ENCODE measurements at places on chromosomes 4 and X. TPM values are rescaled to one million over a fixed set of nuclear protein-coding genes. Genes with fewer than 3 reads are reported as not detected.
A peak's percentile ranks its signal among the peaks of the same experiment; 100 is the strongest.

DNA sequence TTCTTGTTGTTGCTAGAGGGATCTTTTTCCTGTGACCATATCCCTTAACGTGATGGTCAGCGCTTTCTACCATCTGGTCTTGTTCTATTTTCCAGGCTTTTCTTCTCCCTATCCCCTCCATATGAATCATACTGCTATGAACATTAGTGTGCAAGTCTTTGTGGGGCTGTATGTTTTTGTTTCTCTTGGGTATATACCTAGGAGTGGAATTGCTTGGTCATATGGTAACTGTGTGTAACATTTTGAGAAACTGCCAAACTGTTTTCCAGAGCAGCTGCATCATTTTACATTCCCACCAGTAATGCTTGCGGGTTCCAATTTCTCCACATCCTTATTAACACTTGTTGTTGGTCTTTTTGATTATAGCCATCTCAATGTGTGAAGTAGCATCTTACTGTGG, 121.4 kb downstream of the SPRY1 start:
- no peak for DNase-seq
- H3K4me1 ChIP-seq, result no peaks in the 10 kb centered on the region
- H3K27me3 ChIP-seq, result peaks cover 27% of the 10 kb centered on the region
- no peak overlapping the region for H3K27ac ChIP-seq

DNA sequence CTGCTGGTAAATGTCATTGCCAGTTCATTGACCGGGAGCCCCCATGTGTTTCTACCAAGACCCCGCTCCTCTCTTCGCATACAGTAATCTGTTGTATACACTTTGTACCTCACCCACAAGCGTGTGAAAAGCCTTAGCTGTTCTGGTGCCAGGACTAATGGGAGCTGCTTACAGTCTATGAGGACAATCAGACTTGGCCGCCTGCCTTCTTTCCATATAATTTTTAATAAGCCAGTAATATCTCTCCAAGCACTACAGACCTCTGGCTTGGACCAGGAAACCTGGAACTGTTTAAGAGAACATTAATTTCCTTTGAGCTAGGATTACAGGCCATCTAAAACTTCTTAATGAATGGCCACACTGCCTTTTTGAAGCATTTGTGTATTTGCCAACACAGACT, 149.7 kb upstream of the MSX1 start:
- H3K4me3 ChIP-seq, result no peak overlapping the region
- H3K4me1 ChIP-seq, result no peaks in the 10 kb centered on the region
- H3K36me3 ChIP-seq, result no peaks in the 10 kb centered on the region
- DNase-seq, result no peak
- no peak overlapping the region for H3K27ac ChIP-seq
- no peaks in the 10 kb centered on the region for H3K27me3 ChIP-seq

GRCh38 chr4:119980456-119980855, 86.2 kb downstream of the MAD2L1 start:
- no peak overlapping the region for H3K4me3 ChIP-seq
- no peak for DNase-seq
- peaks cover 6% of the 10 kb centered on the region for H3K27me3 ChIP-seq
- H3K27ac ChIP-seq, result no peak overlapping the region
- H3K4me1 ChIP-seq, result no peaks in the 10 kb centered on the region

DNA sequence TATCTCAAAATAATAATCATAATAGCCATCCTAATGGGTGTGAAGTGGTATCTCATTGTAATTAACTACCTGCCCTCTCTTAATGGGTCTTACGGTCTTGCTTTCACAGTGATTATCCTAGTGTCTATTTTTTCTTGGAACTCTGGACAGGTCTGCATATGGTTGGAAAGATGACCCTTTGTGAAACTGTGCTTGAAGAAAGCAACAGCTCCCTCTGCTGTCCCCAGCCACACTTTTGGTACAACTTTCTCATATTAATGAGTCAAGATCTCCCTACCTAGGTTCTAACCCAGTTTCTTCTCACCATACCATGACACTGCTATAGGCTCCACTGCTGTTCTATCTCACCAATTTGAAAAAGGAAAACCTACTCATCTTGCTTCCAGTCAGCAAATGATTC, 2.4 kb downstream of the TFDP3 start:
- no peak overlapping the region for H3K27ac ChIP-seq
- H3K27me3 ChIP-seq, result no peaks in the 10 kb centered on the region
- no peaks in the 10 kb centered on the region for H3K36me3 ChIP-seq
- DNase-seq, result no peak

DNA sequence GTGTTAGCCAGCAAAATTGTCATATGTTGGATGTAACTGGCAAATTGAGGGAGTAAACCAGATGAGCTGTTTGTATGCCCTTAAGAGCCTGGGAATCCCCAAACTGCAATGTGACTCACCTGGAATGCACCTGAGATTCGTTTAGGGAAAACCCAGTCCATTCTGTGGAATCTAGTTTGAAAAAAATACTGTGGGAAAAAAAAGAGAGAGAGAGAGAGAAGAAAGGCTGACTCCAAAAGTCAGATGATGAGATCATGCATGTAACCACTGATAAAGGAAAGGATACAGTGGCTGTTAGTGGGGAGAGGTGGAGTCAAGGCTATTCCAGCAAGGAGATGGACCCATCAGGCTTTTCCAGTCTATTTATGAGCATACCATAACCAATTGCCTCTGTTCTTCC, 48.5 kb downstream of the SLC9A7 start:
- no peak for DNase-seq
- H3K27ac ChIP-seq, result peak overlapping the region; percentile 90
- peaks cover 72% of the 10 kb centered on the region for H3K4me1 ChIP-seq
- H3K36me3 ChIP-seq, result peaks cover 16% of the 10 kb centered on the region
- H3K27me3 ChIP-seq, result no peaks in the 10 kb centered on the region
- peak overlapping the region; percentile 3 for H3K4me3 ChIP-seq

DNA sequence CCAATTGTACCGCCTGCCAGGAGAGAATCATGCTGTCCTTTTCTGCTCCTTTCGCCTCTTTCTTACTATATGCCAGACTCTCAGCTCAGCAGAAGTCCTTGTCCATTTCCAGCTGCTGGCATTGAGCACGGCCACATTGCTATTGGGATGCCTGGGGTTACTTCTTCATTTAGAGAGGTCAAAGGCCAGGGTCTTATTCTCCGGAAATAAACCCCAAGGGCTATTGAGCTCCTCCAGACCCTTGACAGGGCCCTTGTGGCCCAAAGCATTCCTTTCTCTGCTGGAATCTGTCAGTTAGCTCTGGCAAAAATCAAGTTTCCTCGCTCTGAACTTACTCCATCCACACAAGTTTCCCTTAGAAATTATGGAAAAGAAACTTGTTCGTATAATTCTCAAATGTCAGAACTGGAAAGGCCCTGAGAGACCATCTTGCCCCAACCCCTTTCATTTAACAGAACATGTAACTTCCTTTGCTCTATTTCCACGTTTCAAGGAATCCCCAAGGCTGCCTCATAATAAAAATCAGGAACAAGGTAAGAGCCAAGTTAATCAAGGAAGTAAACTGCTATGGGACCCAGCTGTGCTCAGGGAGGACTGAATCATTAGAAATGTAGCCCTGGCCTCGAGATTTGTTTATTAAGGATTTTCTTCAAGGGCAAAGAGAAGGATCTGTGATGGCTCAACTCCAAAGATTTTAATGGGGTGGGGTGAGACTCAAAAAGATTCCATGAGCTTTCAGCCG, 11.8 kb downstream of the AKAP4 start:
- H3K27me3 ChIP-seq, result peaks cover 4% of the 10 kb centered on the region
- no peaks in the 10 kb centered on the region for H3K36me3 ChIP-seq
- H3K4me1 ChIP-seq, result no peaks in the 10 kb centered on the region
- no peak for DNase-seq

Gene SPINK2
- total RNA-seq, result not detected

Gene IL2
- total RNA-seq, result 595 TPM

DNA sequence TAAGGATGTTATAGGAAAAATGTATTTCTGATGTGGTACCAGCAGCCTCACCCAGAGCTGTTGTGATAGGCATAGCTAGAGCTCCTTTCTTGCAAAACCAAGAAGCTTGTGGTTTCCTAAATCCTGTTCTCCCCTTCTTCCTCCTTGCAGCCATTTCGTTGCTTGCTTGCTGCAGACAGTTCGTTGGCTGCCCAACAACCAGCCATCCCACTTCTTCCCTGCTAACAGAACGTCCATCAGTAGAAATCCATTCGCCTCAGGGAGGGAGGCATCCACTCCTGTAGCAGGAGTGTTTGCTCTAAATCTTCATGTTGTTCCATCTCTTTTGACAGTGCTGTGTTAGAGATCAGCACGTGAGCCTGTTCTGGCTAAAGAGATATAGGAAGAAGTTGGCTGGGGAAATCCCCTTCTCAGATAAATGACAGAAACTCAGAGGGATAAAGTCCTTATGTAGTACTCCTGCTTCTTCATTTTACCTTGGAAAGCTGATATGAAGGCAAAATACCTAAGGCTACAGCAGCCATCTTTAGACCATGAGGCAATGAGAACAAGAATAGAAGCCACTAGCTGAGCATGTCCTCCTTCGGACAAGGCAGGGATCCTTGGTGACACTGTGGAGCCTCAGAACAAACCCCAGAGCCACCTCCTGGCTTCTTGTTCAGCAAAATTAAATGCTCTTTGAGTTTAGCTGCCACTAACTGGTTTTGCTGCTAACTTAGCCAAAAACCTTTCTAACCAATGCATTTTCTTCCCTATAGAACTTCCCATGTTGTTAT, 68.4 kb upstream of the RELL1 start:
- H3K27me3 ChIP-seq, result peaks cover 5% of the 10 kb centered on the region
- H3K36me3 ChIP-seq, result no peaks in the 10 kb centered on the region
- H3K4me1 ChIP-seq, result peaks cover 16% of the 10 kb centered on the region
- no peak for DNase-seq

DNA sequence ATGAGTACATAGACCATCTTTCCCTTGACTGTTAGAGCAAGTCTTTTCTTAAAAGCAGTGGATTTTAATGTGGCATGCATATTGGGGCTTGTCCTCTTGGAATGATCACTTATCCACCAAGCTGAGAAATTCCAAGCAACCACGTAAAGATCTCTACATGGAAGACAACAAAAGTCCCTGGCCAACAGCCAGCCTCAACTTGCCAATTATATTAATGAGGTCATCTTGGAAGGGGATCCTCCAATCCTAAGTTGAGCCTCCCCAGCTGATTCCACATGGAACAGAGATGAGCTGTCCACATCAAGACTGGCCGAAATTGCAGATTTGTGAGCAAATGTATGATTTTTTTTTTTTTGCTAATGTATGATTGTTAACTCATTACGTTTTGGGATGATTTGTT, 20.6 kb upstream of the FTHL17 start:
- H3K27me3 ChIP-seq, result peaks cover 2% of the 10 kb centered on the region
- H3K4me3 ChIP-seq, result peak overlapping the region; percentile 61
- DNase-seq, result no peak
- peaks cover 8% of the 10 kb centered on the region for H3K36me3 ChIP-seq
- H3K4me1 ChIP-seq, result peaks cover 50% of the 10 kb centered on the region

GRCh38 chr4:51909236-51909703, 66.3 kb downstream of the DCUN1D4 start:
- no peak for DNase-seq
- peaks cover 35% of the 10 kb centered on the region for H3K36me3 ChIP-seq
- no peak overlapping the region for H3K27ac ChIP-seq
- no peaks in the 10 kb centered on the region for H3K27me3 ChIP-seq
- H3K4me3 ChIP-seq, result no peak overlapping the region
- peaks cover 10% of the 10 kb centered on the region for H3K4me1 ChIP-seq

Gene ADH1A
- total RNA-seq, result not detected

Gene CXorf49
- not detected for total RNA-seq

Gene ADRA2C
- not detected for total RNA-seq

GRCh38 chr4:168803732-168804131, 206.3 kb downstream of the CBR4 start:
- H3K27me3 ChIP-seq, result no peaks in the 10 kb centered on the region
- no peaks in the 10 kb centered on the region for H3K4me1 ChIP-seq
- DNase-seq, result no peak
- H3K27ac ChIP-seq, result no peak overlapping the region
- no peaks in the 10 kb centered on the region for H3K36me3 ChIP-seq

DNA sequence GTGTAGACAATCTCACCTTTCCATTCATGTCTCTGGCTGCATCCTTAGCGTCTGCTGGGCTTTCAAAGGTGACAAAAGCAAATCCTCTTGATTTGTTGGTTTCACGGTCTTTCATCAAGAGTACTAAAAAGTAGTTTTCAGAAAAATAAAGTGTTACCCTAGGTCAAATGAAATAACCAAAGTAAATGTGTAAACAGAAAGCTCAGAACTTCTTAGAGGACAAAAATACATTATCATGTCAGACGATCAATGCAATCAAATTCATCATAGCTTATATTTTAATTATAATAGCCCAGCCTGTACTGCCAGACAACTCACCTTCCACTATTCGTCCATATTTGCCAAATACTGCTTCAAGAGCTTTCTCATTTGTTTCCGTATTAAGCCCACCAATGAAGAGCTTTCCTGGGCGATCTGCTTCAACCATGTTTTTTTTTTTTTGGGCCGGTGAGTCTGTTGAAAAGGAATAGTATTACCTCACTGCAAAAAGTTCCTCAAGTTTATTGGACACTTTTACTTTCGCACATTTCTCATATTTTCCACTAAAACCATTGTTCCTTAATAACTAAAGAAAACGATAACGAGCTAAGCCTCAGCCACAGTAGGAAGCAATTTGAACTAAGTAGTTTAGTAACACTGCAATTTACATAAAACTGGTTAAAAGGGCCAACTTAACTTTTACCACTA, 1.4 kb downstream of the RBMX start:
- H3K4me1 ChIP-seq, result peaks cover 6% of the 10 kb centered on the region
- peaks cover 40% of the 10 kb centered on the region for H3K36me3 ChIP-seq
- no peak for DNase-seq
- peak overlapping the region; percentile 99 for H3K27ac ChIP-seq

DNA sequence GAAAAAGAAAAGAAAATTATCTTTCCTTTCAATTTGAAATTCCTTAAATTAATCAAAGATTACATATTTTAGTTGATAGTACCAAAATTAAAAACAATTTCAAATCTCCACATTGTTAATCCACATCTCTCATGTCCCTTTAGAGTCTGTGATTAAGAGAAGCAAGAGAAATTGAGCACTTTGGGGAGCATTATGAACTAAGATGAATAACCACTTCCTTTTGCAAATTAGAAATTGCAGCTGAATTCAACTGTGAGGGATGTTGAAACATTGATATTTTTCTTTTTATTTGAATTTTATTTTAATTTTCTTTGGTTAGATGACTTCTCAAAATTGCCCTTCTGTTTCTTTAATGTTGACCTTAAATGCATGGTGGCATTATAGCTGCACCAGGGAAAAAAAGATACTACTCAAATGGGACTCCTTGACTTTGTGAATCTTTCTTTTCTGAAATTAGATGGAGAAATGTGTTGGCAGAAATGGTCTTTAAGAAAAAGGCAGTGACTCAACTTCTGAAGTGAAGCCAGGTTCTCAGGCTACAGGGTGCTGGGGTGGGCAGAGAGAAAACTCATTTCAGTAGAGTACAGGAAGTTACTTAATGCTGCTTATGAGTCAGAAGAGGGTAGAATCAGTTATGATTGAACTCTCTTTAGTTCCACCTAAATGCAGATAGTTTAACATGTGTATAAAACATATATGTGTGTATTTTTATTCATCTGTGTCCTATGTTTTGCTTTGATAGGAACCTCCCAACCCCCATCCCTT, 92.0 kb upstream of the TNIP3 start:
- H3K27ac ChIP-seq, result peak overlapping the region; percentile 86
- H3K27me3 ChIP-seq, result no peaks in the 10 kb centered on the region
- peak; percentile 49 for DNase-seq
- no peaks in the 10 kb centered on the region for H3K36me3 ChIP-seq
- H3K4me1 ChIP-seq, result peaks cover 60% of the 10 kb centered on the region
- peak overlapping the region; percentile 27 for H3K4me3 ChIP-seq

Gene FGF16
- not detected for total RNA-seq

- no peak overlapping the region for H3K27ac ChIP-seq
- H3K36me3 ChIP-seq, result no peaks in the 10 kb centered on the region
- peaks cover 1% of the 10 kb centered on the region for H3K27me3 ChIP-seq
- no peaks in the 10 kb centered on the region for H3K4me1 ChIP-seq
- H3K4me3 ChIP-seq, result no peak overlapping the region
These were observed 42.6 kb downstream of the SULT1B1 start for GRCh38 chr4:69717778-69718177.

GRCh38 chr4:125483278-125483677, 168.5 kb downstream of the FAT4 start:
- H3K27me3 ChIP-seq, result no peaks in the 10 kb centered on the region
- H3K4me1 ChIP-seq, result no peaks in the 10 kb centered on the region
- H3K36me3 ChIP-seq, result no peaks in the 10 kb centered on the region

Gene STAP1
- 19.2 TPM for total RNA-seq
